ENCODE measurements at places on chromosomes 4 and X. TPM values are rescaled to one million over a fixed set of nuclear protein-coding genes. Genes with fewer than 3 reads are reported as not detected.
A peak's percentile ranks its signal among the peaks of the same experiment; 100 is the strongest.

Gene ASB9
- 4.8 TPM for total RNA-seq

DNA sequence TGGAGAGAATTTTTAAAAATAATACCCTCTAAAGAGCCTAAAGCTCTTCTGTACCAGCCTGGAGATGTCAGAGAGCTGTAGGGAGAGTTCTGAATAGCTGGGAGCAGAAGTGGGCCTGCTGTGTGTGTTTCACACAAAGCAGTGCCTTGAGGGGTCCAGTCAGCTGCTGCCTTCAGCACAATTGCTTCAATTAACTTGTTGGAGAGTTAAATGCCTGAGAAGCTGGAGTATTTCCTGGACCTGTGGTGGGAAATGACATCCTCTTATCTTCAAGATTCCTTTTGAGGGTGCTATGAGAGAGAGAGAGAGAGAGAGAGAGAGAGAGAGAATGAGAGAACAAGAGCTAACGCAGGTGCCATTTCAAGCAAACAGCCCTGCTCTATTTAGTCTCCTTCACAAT is 96.2 kb upstream of the IL1RAPL2 start:
- DNase-seq = no peak

DNA sequence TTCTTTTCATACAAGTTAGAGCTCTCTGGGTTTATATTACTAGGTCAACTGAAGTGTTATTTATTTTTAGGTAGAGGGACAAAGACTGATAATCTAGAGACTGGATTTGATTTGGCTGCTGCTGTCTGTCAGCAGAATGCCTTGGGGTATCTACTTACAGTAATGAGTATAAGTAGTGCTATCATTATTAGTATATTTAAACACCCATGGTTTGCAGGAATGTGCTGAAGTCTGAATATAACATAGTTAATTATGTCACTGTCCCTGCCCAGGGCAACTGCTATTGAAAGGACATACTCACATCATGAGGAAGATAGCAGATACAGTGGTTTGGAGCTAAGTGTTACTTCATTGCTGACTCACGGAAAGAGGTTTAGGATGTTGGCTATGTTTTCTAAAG is 76.2 kb downstream of the PRRG1 start:
- no peak for DNase-seq

Gene ZFP42
- total RNA-seq = 23.8 TPM

DNA sequence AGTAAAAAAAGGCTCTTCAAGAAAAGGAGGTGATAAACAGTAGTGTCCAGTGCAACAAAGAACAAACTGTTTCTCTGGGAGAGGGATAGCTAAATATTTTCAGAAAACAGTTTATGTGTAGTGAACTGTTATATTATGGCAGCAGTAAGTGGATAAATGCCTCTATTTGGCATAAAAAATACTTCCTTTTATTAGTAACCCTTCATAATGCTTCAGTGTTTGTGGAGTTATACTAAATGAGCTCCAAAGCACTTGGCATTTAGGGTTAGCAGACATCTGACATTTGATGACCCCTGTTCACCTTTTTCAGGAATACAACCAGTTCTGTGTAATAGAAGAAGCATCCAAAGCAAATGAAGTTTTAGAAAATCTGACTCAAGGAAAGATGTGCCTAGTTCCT is 31.9 kb downstream of the TRAPPC11 start:
- DNase-seq = no peak

- peak; percentile 12 for DNase-seq
These were observed 626.7 kb upstream of the BOD1L1 start for GRCh38 chr4:14254252-14254651.

Gene CTAG1A
- not detected for total RNA-seq

Gene HTR2C
- total RNA-seq = 0.86 TPM

DNA sequence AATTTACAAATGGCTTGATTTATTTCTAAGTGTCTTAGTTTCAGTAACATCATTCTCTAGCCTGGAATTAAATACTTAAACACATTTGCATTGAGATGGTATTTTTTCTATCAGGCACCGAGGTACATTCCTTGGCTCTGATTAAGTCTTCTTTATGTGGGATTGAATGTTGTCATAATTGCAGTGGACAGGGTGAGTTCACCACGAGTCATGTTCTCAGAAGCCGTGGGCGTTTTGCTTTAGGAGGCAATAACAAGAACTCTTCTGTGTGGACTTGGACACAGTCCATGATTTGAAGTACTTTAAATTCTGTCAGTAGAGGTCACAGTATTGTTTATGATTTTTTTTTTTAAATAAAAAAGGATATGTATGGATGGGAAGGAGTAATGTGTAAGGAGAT is 57.1 kb upstream of the EFHC2 start:
- DNase-seq = peak; percentile 87

DNA sequence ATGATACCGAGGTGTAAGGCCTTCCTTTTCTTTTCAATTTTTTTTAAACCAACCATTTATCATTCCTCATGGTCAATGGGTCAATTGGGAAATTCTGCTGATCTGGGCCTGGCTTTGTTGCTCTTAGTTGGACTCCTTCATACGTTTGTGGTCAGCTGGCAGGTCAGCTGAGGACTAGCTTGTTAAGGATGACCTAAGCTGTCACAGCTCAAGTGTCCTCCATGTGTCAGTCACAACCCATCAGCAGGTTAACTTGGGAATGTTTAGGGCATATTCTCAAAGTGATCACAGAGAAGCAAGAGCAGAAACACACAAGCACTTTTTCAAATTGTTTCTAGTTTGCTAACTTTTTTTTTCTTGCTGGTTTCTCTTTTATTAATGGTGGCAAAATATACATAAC is 117.4 kb upstream of the MAB21L2 start:
- DNase-seq = no peak

DNA sequence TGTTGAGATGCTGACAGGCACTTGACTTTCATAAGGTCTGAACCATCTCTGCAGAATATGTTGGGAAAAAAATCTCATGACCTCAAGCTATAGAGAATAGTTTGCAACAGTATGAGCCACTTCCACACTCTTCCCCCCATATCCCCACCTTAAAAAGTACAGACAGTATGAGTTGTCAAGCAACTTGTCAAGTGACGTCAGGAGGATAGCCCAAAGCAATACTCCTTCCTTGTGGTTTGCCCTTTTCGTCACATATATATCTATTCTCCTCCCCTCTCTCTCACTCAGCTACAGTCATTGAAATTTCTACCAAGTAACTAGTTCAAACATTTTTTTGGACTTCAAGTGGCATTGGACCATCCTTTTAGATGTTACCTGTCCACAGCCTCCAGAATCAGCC is 67.7 kb downstream of the MCF2 start:
- no peak for DNase-seq

Gene MAGEA8
- not detected for total RNA-seq

- peak; percentile 46 for DNase-seq
These were observed 28.2 kb downstream of the FAM149A start for GRCh38 chr4:186132577-186133242.

GRCh38 chrX:44071847-44072551 is 98.8 kb upstream of the NDP start:
- DNase-seq = peak; percentile 44

- peak; percentile 51 for DNase-seq
These were observed 1370.6 kb upstream of the AGA start for GRCh38 chr4:178812866-178813265.

DNA sequence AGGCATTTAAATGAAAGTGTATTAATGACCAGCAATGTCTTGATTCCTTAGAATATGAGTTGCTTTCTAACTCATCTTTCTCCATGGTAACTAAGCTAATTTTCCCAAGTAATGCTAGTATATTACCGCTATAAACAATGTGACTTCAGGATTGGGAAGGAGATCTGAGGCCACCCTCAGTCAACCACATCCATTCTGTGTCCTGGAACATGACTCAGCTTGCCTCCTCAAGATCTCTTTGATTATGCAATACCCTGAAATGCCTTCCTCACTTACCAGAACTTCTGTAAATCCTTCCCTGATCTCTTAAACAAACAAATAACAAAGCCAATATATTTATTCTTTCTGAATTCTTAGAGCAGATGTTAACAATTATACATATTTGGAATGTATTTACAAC is 1495.5 kb downstream of the PCDH18 start:
- peak; percentile 22 for DNase-seq

- no peak for DNase-seq
These were observed 38.5 kb downstream of the TRMT44 start for GRCh38 chr4:8478801-8479744.

DNA sequence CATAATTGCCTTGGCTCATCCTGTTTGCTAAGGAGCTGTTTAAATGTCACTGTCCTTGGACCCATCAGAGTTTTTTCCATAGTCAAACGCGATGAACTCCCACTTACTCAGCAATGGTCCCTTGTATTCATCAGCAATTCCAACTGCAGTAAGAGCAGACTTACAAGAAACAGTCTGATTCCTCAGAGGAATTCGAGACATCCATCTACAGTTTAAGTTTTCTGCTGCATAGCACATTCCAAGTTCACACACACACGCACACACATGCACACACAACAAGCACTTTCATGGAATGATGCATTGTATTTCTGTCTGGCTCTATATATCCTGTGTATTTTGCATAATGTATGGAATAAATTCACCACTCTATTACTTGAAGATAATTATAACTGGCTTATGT is 32.7 kb upstream of the TMEM150C start:
- no peak for DNase-seq

DNA sequence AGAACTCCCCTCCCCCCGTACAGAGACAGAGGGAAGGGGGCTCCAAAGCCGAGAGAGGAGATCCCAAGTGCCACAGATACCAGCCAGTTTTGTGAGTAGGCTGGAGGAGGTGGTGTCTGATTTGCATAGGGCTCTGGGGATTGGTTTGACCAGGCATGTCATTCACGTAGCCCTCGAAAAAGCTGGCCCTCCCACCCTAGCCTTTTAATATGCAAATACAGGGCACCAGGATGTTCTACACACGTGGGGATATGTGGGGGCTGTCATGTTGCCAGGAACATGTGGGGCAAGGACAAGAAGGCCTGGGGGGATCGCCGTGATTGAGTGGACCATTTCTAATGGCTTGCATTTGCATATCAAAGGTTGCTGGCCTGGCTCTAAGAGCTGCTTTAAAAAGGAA is 272.9 kb downstream of the PPP1R2C start:
- no peak for DNase-seq

Gene DDIT4L
- not detected for total RNA-seq

- DNase-seq = no peak
These were observed 164.3 kb downstream of the ENOX2 start for GRCh38 chrX:130738638-130739195.

- no peak for DNase-seq
These were observed 77.9 kb downstream of the EGF start for GRCh38 chr4:109990261-109991257.

Gene HTN1
- not detected for total RNA-seq

Gene AMER1
- total RNA-seq = 0.24 TPM

GRCh38 chr4:52665592-52665991 is 6.5 kb upstream of the USP46 start:
- DNase-seq = no peak

DNA sequence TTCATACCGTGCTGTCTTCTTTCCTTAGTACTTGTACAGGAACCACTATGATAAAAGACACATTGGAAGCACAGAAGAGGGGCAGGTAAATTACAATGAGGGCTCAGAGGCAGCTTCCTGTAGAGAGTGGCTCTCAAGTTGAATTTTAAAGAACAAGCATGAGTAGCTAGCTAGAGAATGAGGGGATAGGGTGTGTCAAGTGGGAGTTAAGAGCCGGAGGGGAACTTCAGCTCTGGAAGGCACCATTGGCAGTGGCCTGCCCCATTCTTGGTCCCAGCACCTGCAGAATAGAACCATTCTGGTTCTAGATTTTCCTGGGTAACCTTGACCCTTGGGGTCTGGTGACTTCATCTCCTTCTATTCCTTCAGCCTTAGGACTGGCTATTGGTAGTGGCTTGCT is 34.0 kb upstream of the JADE1 start:
- no peak for DNase-seq

GRCh38 chrX:153723351-153724251 is 586 bp downstream of the BCAP31 start:
- DNase-seq = peak; percentile 50

- no peak for DNase-seq
These were observed 120.7 kb downstream of the CORIN start for GRCh38 chr4:47717188-47717587.

Gene UGT2A3
- total RNA-seq = not detected

Gene FAM149A
- total RNA-seq = 1.5 TPM

DNA sequence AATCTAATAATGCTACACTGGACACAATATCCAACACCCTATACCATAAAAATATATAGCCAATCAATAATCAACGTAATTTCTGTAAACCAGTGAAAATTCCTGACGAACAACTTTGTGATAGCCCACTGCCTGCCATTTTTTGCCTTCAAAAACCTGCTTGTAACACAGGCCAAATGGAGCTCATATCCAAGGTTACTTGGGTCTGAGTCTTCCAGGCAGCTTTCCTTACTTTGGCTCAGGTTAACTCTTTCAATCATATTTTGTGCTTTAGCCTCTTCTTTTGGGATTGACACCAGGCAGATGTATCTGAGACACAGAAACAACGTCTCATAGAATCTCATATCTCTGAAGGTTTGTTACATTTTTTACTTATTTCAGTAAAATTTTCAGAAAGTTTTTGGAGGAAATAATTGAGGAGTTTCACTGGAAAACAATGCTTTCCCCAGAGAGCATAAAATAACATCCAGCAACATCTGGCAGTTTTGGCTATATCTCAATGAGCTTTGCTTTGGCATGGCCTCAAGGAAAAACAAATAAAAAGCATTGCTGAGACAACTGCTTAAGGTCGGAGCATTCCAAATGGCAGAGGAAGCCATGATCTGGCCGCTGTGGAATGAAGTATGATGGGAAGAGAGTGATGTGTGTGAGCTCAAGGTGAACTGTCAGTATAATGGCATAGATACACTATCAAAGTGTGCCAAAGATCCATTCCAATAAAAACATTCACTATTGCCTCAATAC is 162.9 kb upstream of the SPIN4 start:
- DNase-seq = no peak

- no peak for DNase-seq
These were observed 35.8 kb downstream of the PSAPL1 start for GRCh38 chr4:7398788-7399439.

Gene F8A3
- not detected for total RNA-seq

DNA sequence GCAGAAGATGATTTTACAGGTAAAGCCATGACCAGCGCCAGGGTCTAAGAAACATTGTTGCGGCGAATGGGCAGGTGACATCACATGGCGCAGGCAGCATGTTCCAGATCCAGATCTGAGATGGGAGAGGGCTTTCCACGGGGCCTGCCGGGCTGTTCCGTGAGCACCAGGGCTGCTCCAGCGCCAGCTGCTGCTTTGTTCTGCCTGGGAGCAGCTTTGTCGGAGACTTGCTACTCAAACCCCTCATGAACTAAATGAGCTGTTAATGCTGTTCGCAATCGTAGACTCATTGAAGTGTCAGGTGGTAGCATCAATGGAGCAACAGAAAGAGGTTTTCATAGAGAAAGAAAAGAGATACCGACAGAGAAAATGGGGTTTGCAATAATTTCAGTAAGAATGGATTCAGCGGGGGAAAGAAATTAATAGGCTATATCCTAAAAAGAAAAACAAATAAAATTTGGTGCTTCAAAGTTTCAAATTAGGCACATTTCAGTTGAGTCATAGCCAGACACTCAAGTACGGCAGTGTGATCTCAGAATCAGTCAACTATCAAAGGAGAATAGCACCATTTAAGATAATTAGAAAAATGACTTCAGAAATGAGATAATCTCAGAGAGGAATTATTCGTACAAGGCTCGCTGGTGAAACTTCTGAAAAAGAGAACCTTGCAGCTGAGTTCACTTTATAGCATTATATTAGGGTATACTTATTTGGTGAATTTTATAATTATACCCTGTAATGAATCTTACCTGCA is 23.9 kb downstream of the SORBS2 start:
- DNase-seq = no peak

Data from Daoy (cell line).